ENCODE measurements at places on chromosomes 5 and 9. TPM values are rescaled to one million over a fixed set of nuclear protein-coding genes. Genes with fewer than 3 reads are reported as not detected.
A peak's percentile ranks its signal among the peaks of the same experiment; 100 is the strongest.

The TICAM2 gene
- total RNA-seq, result 9.9 TPM

The IRX2 gene
- total RNA-seq, result 4.9 TPM

The SOHLH1 gene
- total RNA-seq, result not detected

The CORO2A gene
- 2.4 TPM for total RNA-seq

The HOMER1 gene
- total RNA-seq, result 5.1 TPM

DNA sequence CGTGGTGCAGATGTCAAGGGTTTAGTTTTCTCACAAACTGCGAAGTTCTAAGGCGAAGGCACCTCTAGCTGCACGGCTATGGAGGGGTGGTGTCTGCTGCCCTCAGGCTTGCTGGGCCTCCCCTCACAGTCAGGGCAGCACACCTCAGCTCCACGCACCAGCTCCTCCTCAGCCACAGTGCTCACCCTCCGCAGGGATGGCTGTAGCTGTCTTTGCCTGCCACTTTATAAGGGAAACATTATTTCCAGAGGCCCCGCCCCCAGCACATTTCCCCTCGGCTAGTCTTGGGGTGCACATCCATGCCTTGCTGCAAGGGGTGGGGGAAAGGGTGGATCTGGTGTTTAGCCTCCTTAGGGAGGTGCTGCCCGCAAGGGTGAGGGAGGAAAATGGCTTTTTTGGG, 154.6 kb downstream of the TRIO start:
- peaks cover 72% of the 10 kb centered on the region for H3K36me3 ChIP-seq
- DNase-seq, result no peak
- peaks cover 14% of the 10 kb centered on the region for H3K27me3 ChIP-seq
- peak overlapping the region; percentile 39 for H3K4me3 ChIP-seq

DNA sequence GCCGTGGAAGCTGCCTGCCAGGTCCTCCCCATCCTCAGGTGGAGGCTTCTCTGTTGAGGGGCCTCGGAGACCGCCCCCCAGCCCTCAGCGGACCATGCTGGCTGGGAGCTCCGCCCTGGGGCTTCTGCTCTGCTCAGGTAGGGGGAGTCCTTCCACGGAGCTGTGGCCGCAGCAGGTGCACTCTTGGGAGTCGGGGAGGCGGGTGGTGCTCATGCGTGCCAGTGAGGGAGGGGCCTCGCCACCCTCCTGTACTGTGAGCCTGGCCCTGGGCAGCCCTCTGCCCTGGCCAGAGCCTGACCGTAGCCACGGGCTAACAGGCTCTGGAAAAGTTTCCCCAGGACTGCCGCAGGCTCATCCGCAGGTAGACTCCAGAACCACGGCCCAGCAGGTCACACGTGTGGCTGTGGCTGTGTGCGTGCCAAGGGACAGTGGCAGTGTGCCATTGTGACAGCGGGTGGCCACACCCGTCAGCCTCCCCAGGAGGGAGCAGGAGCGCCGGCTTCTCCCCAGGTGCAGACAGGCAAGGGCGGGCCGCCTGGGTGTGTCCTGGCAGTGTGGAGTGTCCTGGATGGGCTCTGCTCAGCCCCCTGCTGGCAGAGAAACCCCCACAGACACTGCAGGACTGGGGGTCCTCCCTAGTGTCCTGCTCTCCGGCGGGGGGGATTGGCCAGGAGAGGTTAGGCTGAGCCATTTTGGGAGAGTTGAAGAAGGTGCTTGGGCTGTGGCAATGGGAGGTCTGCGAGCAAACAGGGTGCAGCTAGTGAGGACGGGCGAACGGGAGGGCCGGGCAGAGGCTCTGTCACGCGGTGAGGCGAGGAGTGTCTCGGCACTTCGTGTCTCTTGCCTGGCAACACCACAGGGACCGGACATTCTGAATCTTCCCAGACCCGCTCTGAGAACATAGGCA, 29.5 kb downstream of the TPPP start:
- peaks cover 4% of the 10 kb centered on the region for H3K4me1 ChIP-seq
- no peak for DNase-seq
- peaks cover 34% of the 10 kb centered on the region for H3K36me3 ChIP-seq
- no peaks in the 10 kb centered on the region for H3K27me3 ChIP-seq

GRCh38 chr5:83750749-83751148, 30.1 kb upstream of the HAPLN1 start:
- no peak overlapping the region for H3K27ac ChIP-seq
- no peak for DNase-seq
- no peaks in the 10 kb centered on the region for H3K27me3 ChIP-seq

DNA sequence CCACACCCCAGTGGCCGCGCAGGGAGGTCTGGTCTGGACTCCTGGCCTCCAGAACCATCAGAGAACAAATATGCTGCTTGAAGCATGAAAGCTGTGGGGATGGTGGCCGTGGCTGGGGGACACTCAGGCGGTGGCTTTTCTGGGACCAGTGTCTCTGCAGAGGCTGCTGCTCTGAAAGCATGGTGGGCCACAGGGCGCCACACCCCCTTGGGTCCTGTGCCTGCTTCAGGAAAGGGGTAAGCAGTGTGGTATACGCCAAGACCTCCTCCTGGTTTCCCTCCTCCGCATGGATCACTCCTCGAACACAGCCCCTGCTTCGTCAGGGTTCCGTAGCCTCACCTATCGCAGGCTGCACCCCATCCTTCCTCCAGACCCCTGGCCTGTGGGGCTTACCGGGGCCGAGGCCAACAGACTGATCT, 19.7 kb upstream of the TERT start:
- H3K27ac ChIP-seq, result no peak overlapping the region
- H3K27me3 ChIP-seq, result peaks cover 12% of the 10 kb centered on the region
- H3K4me3 ChIP-seq, result no peak overlapping the region
- peaks cover 6% of the 10 kb centered on the region for H3K4me1 ChIP-seq
- no peak for DNase-seq

DNA sequence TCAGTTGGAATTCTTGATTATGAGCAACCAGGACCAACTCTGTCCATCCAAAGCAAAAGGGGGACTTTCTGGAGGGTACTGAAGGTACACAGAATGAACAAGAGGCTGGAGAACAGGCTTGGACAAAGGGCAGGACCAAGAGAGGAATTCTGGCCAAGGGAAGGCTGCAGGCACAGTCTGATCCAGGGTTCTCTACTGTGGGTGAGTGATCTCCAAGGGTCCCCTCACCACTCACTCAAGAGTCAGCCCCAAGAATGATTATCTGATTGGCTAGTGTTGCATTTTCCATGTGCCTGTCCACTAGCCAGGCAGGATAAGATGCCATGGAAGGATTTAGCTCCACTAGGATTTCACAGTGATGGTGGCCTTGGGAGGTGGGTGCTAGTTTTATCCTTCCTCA, 11.6 kb upstream of the PHF19 start:
- peaks cover 37% of the 10 kb centered on the region for H3K27me3 ChIP-seq
- no peaks in the 10 kb centered on the region for H3K36me3 ChIP-seq
- no peak overlapping the region for H3K4me3 ChIP-seq
- H3K4me1 ChIP-seq, result peaks cover 44% of the 10 kb centered on the region
- no peak for DNase-seq
- H3K27ac ChIP-seq, result no peak overlapping the region

GRCh38 chr5:93595420-93596147, 12.6 kb downstream of the NR2F1 start:
- peaks cover 22% of the 10 kb centered on the region for H3K36me3 ChIP-seq
- peaks cover 3% of the 10 kb centered on the region for H3K27me3 ChIP-seq
- no peak for DNase-seq

- no peak for DNase-seq
- no peaks in the 10 kb centered on the region for H3K4me1 ChIP-seq
Observed at GRCh38 chr9:37339923-37340322, 82.6 kb upstream of the GRHPR start.

- peak; percentile 64 for DNase-seq
- peaks cover 20% of the 10 kb centered on the region for H3K27me3 ChIP-seq
- peak overlapping the region; percentile 53 for H3K27ac ChIP-seq
- peak overlapping the region; percentile 48 for H3K4me3 ChIP-seq
- no peaks in the 10 kb centered on the region for H3K36me3 ChIP-seq
- H3K4me1 ChIP-seq, result peaks cover 35% of the 10 kb centered on the region
Observed at GRCh38 chr5:71882826-71883741, 164.0 kb downstream of the CARTPT start.
